ENCODE measurements at places on chromosomes 12 and 14. TPM values are rescaled to one million over a fixed set of nuclear protein-coding genes. Genes with fewer than 3 reads are reported as not detected.
A peak's percentile ranks its signal among the peaks of the same experiment; 100 is the strongest.

DNA sequence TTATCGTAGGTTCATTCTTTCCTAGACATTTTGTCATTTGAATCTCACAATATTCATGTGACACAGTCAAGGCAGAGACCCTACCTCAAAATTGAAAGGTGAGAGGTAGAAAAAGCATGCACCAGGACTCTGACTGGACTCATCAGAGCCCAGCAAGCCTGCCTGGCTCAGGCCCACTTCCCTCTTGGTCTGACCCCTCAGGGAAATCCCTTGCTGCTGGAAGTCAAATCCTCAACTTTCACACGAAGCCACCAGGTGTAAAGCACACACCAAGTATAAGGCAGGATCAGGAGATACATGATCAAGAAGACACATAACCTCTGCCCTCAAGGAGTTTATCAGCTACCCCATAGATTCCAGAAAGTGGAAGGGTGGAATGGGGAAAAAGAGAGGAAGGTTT lies 18.8 kb downstream of the NIN start:
- DNase-seq, result no peak
- no peak overlapping the region for H3K4me3 ChIP-seq
- no peaks in the 10 kb centered on the region for H3K36me3 ChIP-seq
- no peak overlapping the region for H3K27ac ChIP-seq

DNA sequence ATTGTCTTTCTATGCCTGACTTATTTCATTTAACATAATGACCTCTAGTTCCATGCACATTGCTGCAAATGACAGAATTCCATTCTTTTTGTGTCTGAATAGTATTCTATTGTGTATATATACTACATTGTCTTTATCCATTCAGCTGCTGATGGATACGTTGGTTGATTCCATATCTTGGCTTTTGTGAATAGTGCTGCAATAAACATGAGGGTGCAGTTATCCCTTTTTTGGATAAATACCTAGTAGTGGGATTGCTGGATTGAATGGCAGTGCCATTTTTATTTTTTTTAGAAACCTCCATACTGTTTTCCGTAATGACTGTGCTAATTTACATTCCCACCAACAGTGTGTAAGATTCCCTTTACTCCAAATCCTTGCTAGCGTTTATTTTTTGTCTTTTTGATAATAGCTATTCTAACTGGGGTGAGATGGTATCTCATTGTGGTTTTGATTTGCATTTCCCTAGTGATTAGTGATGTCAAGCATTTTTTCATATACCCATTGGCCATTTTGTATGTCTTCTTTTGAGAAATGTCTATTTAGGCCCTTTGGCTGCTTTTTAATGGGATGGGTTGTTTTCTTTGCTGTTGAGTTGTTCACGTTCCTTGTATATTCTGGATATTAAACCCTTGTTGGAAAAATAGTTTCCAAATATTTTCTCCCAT lies 2.3 kb downstream of the OAS2 start:
- H3K36me3 ChIP-seq, result no peaks in the 10 kb centered on the region
- H3K4me1 ChIP-seq, result no peaks in the 10 kb centered on the region
- no peak overlapping the region for H3K27ac ChIP-seq

DNA sequence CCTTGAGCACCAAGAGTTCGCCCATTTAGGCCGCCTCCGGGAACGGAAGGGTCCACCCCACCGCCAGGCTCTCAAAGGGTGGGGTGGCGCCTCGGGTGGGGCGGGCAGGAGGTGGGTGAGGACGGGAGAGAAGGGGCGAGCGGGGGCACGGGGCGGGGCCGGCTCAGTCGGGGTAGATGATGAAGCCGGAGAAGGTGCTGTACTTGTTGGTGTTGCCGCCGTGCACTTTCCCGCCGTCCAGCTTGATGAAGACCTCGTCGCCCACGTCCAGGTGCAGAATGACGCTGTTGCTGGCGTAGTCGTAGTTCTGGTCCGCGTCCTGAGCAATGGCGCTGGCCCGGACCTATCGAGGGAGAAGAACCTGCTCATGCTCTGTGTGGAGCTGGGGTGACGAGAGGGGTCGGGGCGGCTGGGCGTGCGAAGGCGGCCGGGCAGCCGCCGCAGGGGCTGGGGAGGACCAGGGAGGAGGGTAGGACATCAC lies 4.1 kb downstream of the C1QL4 start:
- H3K36me3 ChIP-seq, result no peaks in the 10 kb centered on the region
- DNase-seq, result no peak
- peaks cover 18% of the 10 kb centered on the region for H3K27me3 ChIP-seq
- peak overlapping the region; percentile 22 for H3K4me3 ChIP-seq
- no peak overlapping the region for H3K27ac ChIP-seq

SIRT4 gene
- polyA plus RNA-seq, result 5.4 TPM

OLR1 gene
- polyA plus RNA-seq, result not detected

MFAP5 gene
- polyA plus RNA-seq, result 23.3 TPM

DNA sequence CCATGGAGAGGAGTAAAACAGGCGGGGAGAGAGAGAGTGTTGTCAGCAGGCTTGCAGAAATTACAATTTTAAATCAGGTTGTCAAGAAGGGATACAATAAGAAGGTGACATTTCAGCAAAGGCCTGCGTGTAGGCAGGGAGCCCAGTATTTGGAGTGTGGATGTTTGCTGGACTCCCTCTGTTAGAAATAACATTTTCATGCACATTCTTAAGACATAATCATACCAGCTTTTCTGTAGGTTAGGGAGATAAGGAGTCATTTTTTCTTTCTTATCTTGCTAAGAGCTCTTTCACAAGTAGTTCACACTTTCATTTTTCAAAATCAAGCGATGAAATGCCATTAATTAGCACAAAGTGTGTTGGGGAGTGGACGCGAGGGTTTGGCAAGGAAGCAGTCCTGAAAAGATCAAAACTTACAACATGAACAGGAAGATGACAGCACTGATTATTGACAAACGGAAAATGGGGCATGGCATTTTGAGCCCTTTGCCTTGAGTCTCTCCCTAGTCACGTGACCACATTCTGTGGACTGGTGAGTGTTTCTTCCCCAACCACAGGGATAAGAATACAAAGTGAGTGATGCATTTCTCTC lies 160.2 kb downstream of the DAD1 start:
- H3K27ac ChIP-seq, result no peak overlapping the region
- peaks cover 15% of the 10 kb centered on the region for H3K4me1 ChIP-seq
- H3K36me3 ChIP-seq, result no peaks in the 10 kb centered on the region
- no peak overlapping the region for H3K4me3 ChIP-seq

- H3K27me3 ChIP-seq, result no peaks in the 10 kb centered on the region
- no peak for DNase-seq
- no peaks in the 10 kb centered on the region for H3K36me3 ChIP-seq
- no peak overlapping the region for H3K4me3 ChIP-seq
- H3K27ac ChIP-seq, result no peak overlapping the region
- peaks cover 28% of the 10 kb centered on the region for H3K4me1 ChIP-seq
Observed at GRCh38 chr12:11767798-11768197, 118.3 kb downstream of the ETV6 start.

TSPAN11 gene
- 0.05 TPM for polyA plus RNA-seq

DNA sequence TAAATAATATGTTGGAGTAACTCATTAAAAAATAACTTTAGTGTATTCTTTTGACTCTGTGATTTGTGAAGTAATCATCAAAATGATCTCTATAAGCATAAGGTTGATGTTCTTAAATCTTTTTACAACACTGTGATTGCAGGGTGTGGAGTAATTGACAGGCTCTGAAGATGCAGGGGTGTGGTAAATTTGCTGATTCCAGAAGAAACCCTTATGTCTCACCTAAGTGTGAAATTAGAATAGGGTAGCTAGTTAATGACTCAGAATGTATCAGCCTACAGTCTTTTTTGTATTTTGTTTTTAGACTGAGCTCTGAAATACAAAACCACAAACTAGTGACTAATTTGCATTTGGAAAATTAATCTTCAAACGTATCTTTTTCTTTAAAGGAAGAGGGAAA lies 5.9 kb downstream of the PRPF39 start:
- H3K36me3 ChIP-seq, result peaks cover under 1% of the 10 kb centered on the region
- H3K4me3 ChIP-seq, result no peak overlapping the region
- DNase-seq, result no peak
- no peaks in the 10 kb centered on the region for H3K27me3 ChIP-seq
- H3K27ac ChIP-seq, result no peak overlapping the region

GRCh38 chr12:124347335-124347734 lies 52.4 kb downstream of the RFLNA start:
- H3K36me3 ChIP-seq, result peaks cover 100% of the 10 kb centered on the region
- H3K27me3 ChIP-seq, result no peaks in the 10 kb centered on the region
- DNase-seq, result no peak
- H3K27ac ChIP-seq, result no peak overlapping the region

TOMM20L gene
- not detected for polyA plus RNA-seq

VDR gene
- 3.0 TPM for polyA plus RNA-seq

DNA sequence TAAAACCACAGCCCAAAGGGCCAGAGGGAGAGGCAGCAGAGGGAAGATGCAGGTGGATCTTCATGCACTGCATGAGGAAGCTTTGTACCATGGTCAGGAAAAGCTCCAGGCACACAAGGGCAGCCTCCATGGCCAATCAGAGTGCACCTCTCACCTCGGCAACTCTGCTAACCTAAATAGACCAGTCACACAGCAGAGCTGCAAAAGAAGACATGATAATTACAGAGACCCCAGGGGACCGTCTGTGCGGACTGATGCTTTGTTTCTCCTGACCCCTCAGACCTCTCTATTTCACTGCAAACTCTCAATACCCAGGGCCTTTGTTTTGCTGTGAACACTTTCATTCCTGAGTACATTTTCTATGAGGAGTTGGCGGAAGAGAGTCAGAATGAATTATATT lies 10.7 kb upstream of the TCL1B start:
- no peaks in the 10 kb centered on the region for H3K36me3 ChIP-seq
- no peak overlapping the region for H3K4me3 ChIP-seq
- H3K27me3 ChIP-seq, result no peaks in the 10 kb centered on the region
- DNase-seq, result no peak
- H3K27ac ChIP-seq, result no peak overlapping the region

EML5 gene
- 0.12 TPM for polyA plus RNA-seq

Measured in psoas muscle (tissue), 8 donors.